WERI-Rb-1 (cell line): ENCODE measurements at places on chromosomes 1 and 21.

GRCh38 chr1:220320709-220321108 lies 48.5 kb upstream of the RAB3GAP2 start:
- no peak for DNase-seq

DNA sequence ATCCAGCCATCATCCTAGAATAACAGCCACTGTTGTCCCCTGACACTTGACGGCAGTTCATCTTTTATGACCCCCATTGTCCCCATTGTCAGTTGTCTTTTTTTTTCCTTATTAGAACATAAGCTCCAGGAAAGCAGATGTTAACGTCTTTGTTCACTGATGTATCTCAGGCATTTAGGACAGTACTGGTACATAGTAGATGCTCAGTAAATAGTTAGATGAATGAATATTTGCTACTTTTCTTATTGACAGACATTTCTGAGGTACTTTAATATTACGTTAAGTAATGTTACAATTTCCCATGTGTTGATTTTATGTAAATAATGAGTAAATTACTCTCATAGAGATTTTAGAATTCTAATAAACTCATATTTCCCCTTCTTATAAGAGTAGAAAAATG lies 69.5 kb downstream of the ADARB1 start:
- DNase-seq = no peak

GRCh38 chr1:101288491-101288944 lies 51.7 kb downstream of the S1PR1 start:
- DNase-seq = peak; percentile 49

GRCh38 chr1:204147406-204148383 lies 4.1 kb downstream of the ETNK2 start:
- DNase-seq = no peak

DNA sequence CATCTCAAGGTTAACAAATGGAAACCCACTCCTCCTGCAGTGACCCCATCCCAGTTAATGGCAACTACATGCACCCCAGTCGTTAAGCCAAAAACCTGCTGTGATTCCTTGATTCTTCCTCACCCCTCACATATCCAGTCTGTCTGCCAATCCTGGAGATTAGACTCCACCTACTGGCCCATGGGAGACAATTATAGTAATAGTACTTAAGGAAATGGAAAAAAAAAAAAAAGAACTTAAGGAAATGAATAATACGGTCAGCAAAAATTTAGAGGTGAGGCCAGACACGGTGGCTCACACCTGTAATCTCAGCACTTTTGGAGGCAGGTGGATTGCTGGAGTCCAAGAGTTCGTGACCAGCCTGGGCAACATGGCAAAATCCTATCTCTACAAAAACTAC lies 7.0 kb downstream of the NOL9 start:
- DNase-seq = no peak
